Transverse colon (tissue), 4 donors: ENCODE measurements at places on chromosomes 1 and 21. TPM values are rescaled to one million over a fixed set of nuclear protein-coding genes. Genes with fewer than 3 reads are reported as not detected.

Gene TMEM53
- 21.8 TPM for total RNA-seq

Gene SLAMF7
- total RNA-seq: 0.20 TPM

Gene RNF220
- 71.0 TPM for total RNA-seq

Gene GTF2B
- 30.3 TPM for total RNA-seq

Gene PPM1J
- total RNA-seq: not detected

Gene MYOC
- total RNA-seq: 0.40 TPM

Gene LAMC1
- total RNA-seq: 130 TPM

Gene AKR1A1
- 86.5 TPM for total RNA-seq

Gene TIAM1
- 4.5 TPM for total RNA-seq

Gene FNDC10
- total RNA-seq: 1.5 TPM

Gene OR14A16
- not detected for total RNA-seq

Gene CDC42BPA
- 54.1 TPM for total RNA-seq

Gene TLR5
- 3.8 TPM for total RNA-seq

Gene HEYL
- 1.2 TPM for total RNA-seq

Gene KIF2C
- total RNA-seq: 0.95 TPM

Gene DNM3
- not detected for total RNA-seq

Gene AKR7A3
- 77.8 TPM for total RNA-seq

Gene MIXL1
- not detected for total RNA-seq

Gene SEMA6C
- total RNA-seq: 1.8 TPM

Gene IL12RB2
- not detected for total RNA-seq

Gene SELENBP1
- 3,856 TPM for total RNA-seq

Gene PDZK1
- 2.2 TPM for total RNA-seq

Gene TFAP2E
- total RNA-seq: 0.27 TPM

Gene RAB3B
- total RNA-seq: 3.3 TPM

Gene KIF26B
- total RNA-seq: 0.20 TPM

Gene LCE1E
- not detected for total RNA-seq

Gene DCST2
- total RNA-seq: 1.9 TPM

Gene HAO2
- total RNA-seq: not detected

Gene RGS8
- total RNA-seq: not detected

Gene LMOD1
- total RNA-seq: 73.2 TPM

Gene SYCP1
- total RNA-seq: not detected

Gene TAS1R1
- total RNA-seq: not detected

Gene F3
- total RNA-seq: 35.9 TPM

Gene BACE2
- 28.4 TPM for total RNA-seq

Gene IER5
- total RNA-seq: 16.1 TPM

Gene CIART
- 1.1 TPM for total RNA-seq

Gene ERICH3
- not detected for total RNA-seq

Gene HRNR
- total RNA-seq: not detected

Gene SLC30A2
- not detected for total RNA-seq

Gene UBASH3A
- 0.82 TPM for total RNA-seq

Gene GJA5
- total RNA-seq: 119 TPM

Gene TEDDM1
- total RNA-seq: not detected

Gene CLDN17
- total RNA-seq: not detected

Gene KRTAP25-1
- total RNA-seq: not detected
